Spleen (tissue), 13 donors: ENCODE measurements at places on chromosomes 11 and 22.

- DNase-seq = peak; percentile 76
Observed at GRCh38 chr22:40407021-40407761, 36.8 kb downstream of the SGSM3 start.

DNA sequence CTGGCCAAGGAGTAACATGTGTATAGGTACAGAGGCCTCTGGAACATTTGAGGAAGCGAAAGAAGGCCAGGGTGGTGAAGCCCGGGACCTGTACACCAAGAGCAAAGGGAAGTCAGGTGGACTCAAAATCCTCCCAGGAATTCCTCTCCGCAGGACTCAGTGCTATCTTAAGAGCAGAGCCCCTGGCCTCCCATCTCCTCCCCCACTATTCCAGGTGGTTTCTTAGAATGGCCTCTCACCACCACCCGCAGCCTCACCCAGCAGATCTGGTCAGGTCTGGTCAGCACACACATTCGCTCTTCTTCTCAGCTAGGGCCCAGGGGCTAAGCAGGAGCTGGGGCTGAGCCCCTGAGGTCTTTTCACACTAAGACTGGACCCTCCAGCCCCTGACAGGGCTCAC lies 59.1 kb downstream of the SCGB1A1 start:
- no peak for DNase-seq

- DNase-seq = no peak
Observed at GRCh38 chr11:132064987-132065620, 694.7 kb downstream of the NTM start.

DNA sequence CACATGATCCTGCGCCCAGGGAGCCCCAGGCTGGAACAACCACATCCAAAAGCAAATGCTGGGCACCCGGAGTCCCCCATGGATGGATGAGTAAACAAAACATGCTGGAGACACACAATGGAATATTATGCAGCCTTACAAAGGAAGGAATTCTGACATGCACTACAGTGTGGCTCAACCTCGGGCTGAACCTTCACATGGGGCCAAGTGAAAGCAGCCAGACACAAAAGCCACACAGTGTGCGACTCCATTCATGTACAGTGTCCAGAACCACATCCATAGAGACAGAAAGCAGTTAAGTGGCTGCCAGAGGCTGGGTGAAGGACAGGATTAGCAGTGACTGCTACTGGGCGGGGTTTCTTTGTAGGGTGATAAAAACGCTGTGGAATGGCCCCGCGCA lies 10.1 kb downstream of the POLR3H start:
- no peak for DNase-seq

DNA sequence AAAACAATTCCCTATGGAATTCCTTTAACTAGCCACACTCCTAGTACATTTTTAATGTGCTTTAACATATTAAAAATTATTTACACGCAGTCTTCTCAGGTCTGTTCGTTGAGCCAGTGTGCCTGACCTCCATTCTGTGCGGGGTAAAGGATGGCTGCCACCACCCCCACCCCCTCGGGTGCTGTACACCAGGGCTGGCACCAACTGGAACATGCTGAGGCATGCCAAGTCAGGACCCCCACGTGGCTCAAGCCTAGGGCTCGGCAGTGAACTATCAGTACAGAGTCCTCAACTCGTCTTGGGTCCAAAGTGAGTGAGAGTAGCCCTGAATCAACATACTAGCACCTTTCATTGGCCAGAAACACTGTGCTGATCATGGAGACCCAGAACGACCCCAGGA lies 32.5 kb upstream of the PHF21B start:
- no peak for DNase-seq
